ENCODE measurements at places on chromosomes 5 and 9. TPM values are rescaled to one million over a fixed set of nuclear protein-coding genes. Genes with fewer than 3 reads are reported as not detected.

The ARID3C gene
- not detected for total RNA-seq

The HBEGF gene
- total RNA-seq = 12.8 TPM

The BRD9 gene
- 63.5 TPM for total RNA-seq

The PCDHGB1 gene
- not detected for total RNA-seq

The CDH10 gene
- total RNA-seq = not detected

The SH2D3C gene
- total RNA-seq = 64.6 TPM

The INSYN2B gene
- total RNA-seq = not detected

The ADRA1B gene
- total RNA-seq = not detected

The GLRA1 gene
- not detected for total RNA-seq

The PRR7 gene
- 10.6 TPM for total RNA-seq

The ADAMTS2 gene
- not detected for total RNA-seq

The NME5 gene
- total RNA-seq = not detected

The PCDHGA1 gene
- 0.11 TPM for total RNA-seq

The THOC3 gene
- total RNA-seq = 54.6 TPM

The PCDHAC1 gene
- total RNA-seq = not detected

The PCDHGA8 gene
- 0.09 TPM for total RNA-seq

The TSPAN17 gene
- total RNA-seq = 39.6 TPM

The SLC6A19 gene
- not detected for total RNA-seq

The GPRIN1 gene
- 1.5 TPM for total RNA-seq

The RMI1 gene
- total RNA-seq = 19.2 TPM

The SSNA1 gene
- 62.4 TPM for total RNA-seq

The FGF18 gene
- total RNA-seq = not detected

The LCN2 gene
- not detected for total RNA-seq

The FGF10 gene
- total RNA-seq = not detected

The KLHL9 gene
- total RNA-seq = 29.4 TPM

The PSAT1 gene
- total RNA-seq = 71.9 TPM

The NUDT12 gene
- 0.78 TPM for total RNA-seq

The RNF14 gene
- 33.9 TPM for total RNA-seq

The PALM2AKAP2 gene
- total RNA-seq = not detected

The FST gene
- not detected for total RNA-seq

The SPATA31C1 gene
- not detected for total RNA-seq

The SLC34A3 gene
- not detected for total RNA-seq

The ELAVL2 gene
- total RNA-seq = not detected

The KCNV2 gene
- total RNA-seq = not detected

The SAXO1 gene
- total RNA-seq = 0.43 TPM

The ANKRD34B gene
- not detected for total RNA-seq

The CATSPER3 gene
- total RNA-seq = 0.44 TPM

The PCDHB5 gene
- total RNA-seq = not detected

The UNC5A gene
- total RNA-seq = not detected

The ITGA1 gene
- total RNA-seq = 23.6 TPM

The TXNDC8 gene
- not detected for total RNA-seq

The IGIP gene
- total RNA-seq = 7.3 TPM

The SLC6A7 gene
- total RNA-seq = not detected

The LAMC3 gene
- 0.20 TPM for total RNA-seq

The GABBR2 gene
- not detected for total RNA-seq

The RLN1 gene
- total RNA-seq = 2.2 TPM
